ENCODE measurements at places on chromosomes 3 and 15. TPM values are rescaled to one million over a fixed set of nuclear protein-coding genes. Genes with fewer than 3 reads are reported as not detected.

CLDN18 gene
- 64.0 TPM for polyA plus RNA-seq

TEX9 gene
- polyA plus RNA-seq: 15.7 TPM

UBE2E2 gene
- 46.4 TPM for polyA plus RNA-seq

FAM81A gene
- polyA plus RNA-seq: 3.1 TPM

- no peak for DNase-seq
Observed at GRCh38 chr3:4507024-4507596, 14.0 kb downstream of the ITPR1 start.

DNA sequence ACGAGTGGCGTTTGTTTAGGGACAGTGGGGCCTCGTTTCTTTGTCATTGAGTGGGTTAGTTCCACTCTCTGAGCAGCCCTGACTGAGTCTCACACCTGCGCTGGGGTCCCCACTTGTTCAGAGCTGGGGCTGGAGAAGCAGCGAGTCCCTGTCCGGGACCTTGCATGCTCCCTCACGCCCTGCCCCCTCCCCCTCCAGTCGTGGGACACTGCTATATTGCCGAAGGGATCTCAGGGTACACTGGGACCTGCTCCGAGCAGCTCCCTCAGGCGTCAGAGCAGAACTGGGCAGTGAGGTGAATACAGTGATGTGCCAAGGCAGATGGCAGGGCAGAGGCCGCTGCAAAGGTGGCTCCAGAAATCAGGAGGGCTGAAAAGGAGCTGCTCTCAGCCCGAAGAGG is 59.9 kb upstream of the KLF13 start:
- DNase-seq: no peak

DNA sequence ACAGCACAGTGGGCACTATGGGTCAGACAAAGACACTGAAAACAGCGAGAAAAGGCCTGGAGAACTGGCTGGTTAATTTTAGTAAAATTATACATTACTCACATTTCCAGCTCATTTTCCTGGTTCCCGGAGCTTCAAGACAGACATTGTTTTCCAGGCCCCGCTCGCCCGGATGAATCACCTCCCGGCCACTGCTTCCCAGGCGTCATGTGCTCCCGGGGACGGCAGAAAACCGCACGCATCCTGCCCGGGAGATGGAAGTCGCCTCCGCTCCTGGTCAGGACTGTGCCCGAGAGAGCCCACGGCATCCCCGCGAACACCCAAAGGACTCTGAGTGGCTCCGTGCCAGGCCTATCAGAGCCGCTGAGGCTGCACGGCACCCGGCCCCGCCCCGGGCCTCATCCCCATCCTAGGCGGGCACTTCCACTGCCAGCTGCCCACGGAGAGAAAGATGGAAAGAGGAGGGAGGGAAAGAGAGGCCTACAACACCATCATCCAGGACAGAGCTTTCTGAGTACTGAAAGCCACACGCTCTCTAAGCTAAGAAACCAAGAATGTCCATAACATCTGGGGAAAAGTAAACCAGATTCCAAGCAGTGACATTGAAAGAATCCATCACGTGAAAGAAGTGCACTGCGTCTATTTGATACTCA is 75.1 kb downstream of the VGLL4 start:
- no peak for DNase-seq

DNA sequence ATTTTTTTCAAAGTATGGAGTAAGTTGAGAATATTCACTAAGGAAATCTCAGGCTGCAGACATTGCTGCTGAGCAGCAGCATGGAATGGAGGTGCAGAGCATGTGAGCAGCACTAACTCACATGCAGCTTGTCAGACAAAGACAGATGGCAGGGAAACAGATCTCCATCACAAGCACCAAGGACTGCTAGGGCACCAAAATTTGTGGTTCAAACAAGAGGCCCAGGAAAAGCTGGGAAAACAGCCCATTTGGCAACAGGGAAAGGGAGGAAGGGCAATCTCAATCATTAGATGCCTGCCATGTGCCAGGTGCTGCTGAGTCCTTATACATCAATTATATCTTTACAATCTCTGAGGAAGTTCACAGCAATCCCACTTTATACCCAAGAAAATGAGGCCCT is 47.2 kb upstream of the EIF1B start:
- no peak for DNase-seq

- DNase-seq: no peak
Observed at GRCh38 chr3:67196677-67197076, 198.6 kb downstream of the KBTBD8 start.

- DNase-seq: no peak
Observed at GRCh38 chr3:111314898-111315297, 227.1 kb upstream of the CD96 start.

- no peak for DNase-seq
Observed at GRCh38 chr15:27617013-27617412, 482.1 kb downstream of the OCA2 start.

DNA sequence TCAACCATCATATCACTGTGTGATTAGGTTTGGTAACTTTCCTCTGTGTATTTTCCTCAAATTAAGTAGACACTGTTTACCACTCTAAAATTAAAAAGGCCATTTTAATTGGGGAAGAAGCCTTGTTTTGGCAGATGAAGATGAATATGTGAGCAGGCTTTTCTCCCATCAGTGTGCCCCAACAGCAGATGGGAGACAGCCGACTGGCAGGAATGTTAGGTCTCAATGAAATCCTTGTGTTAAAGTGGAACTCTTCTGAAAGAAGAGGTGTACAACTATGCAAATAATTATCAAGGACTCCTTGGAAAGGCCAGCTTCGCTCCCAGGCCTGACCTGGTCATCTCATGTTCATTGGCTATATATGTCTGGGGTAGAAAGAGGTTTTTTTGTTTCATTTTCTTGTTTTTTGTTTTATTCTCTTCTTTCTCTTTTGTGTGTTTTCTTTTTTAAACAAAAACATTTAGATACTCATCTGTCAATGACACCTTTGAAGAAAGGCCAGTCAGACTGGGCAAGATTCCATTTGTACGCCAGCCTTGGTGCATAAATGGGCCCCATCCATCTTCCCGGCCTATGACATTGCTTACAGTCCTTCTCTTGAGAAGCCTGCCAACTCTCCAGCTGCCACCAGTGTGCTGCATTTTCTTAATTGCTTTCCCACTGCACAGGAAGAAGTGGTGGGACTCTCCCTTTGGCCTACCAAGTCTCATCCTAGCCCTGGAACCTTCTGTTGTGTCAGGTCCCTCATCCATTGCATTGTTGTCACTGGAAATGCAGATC is 25.8 kb downstream of the LRTM1 start:
- DNase-seq: no peak

- no peak for DNase-seq
Observed at GRCh38 chr3:29346828-29347227, 66.0 kb downstream of the RBMS3 start.

Measured in left lung (tissue), 14 donors.